ENCODE measurements at places on chromosomes 2 and 18.

GRCh38 chr2:174839662-174840061 lies 75.4 kb upstream of the CHRNA1 start:
- DNase-seq: no peak

- DNase-seq: no peak
Observed at GRCh38 chr2:110848071-110848470, 115.7 kb downstream of the ACOXL start.

GRCh38 chr2:232332940-232333259 lies 45.7 kb upstream of the ALPP start:
- DNase-seq: no peak

DNA sequence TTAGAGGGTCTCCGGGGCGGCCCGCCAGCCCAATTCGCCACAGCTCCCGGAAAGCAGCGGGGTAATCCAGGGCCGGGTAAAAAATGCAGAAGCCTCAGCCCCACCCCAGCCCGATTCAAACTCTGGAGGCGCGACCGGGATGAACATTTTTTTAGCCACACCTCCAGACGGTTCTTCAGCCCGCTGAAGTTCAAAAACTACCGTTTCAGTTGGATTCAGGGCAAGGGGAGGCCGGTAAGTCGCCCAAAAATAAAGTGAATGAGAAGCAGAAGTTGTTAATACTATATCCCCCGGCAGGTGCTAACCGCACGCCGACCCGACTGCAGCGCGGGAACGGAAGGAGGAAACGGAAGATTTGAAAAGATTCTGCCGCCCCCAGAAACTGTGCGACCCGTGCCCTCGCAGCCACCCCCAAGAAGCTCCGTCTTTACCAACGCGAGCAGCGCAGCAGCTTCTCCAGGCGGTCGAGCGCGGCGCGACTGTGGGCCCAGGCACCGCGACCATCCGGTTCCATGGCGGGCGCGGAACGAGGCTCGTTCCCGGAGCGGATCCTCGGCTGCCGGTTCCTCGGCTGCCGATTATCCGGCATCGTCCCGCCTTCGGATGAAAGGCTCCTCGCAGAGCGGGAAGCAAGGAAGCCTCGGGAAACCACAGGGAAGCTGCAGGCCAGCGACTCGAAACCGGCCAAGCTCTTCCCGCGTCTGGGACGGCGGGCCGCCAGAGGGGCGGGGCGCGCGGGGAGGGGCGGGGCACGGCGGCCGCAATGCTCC lies at the start of gene BARD1:
BARD1 (minus strand) TSS at position 703 of the 770 bp plus-strand sequence; CDS start at position 589, 114 bp downstream.
- peak; percentile 33 for DNase-seq

- no peak for DNase-seq
Observed at GRCh38 chr18:33459612-33460011, 19.1 kb upstream of the CCDC178 start.

GRCh38 chr2:160105366-160105765 lies 43.0 kb upstream of the PLA2R1 start:
- DNase-seq: no peak

- DNase-seq: no peak
Observed at GRCh38 chr2:159046966-159047365, 78.5 kb downstream of the TANC1 start.

DNA sequence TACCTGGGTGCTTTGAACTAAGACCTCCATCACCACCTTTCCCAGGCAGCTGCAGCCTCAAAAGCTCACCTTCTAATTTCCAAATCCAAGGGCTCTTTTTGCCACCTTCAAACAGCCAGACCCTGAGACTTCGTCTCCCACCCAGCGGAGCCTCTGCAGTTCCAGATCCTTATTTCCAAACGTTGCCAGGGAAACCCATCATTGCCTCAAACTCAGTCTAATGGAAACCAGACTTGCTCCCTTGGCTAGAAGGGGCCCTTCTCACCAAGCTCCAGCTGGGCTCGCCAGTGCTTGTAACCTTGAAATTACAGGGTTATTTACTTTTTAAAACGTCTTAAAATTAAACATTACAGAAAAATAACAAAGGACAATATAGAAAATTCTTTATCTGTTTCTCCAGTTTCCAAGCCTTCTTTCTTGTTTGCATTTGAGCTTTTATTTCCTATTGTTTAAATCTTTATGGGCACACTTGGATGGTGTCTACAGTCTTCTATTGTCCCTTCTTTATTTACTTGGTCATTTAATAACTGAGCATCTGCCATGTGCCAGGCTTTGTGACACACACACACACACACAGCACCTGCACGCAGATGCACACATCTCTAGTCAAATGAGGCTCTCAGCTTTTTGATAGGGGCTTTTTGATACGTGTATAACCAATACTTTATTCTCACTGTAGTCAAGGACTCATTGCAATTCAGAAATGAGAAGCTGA lies 36.1 kb downstream of the TRPM8 start:
- no peak for DNase-seq

GRCh38 chr2:171201271-171201670 lies 40.6 kb upstream of the TLK1 start:
- DNase-seq: no peak

DNA sequence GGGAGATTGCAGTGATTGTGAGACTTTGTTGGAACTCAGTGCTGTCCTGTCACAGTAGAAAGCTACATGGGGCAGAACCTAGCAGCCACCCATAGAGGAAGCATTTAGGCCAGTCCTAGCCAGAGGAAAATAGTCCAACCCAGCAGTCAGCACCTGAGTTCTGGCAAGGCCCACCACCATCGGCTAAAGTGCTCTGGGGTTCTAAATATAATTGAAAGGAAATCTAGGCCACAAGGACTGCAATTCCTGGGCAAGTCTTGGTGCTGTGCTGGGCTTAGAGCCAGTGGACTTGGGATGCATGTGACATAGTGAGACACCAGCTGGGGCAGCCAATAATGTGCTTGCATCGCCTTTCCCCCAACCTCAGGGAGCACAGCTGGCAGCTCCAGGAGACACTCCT lies 28.9 kb upstream of the ACTR2 start:
- no peak for DNase-seq

GRCh38 chr2:46866770-46867246 lies 48.8 kb downstream of the MCFD2 start:
- DNase-seq: no peak

GRCh38 chr2:237711458-237712150 lies 84.2 kb downstream of the LRRFIP1 start:
- no peak for DNase-seq
